ENCODE measurements at places on chromosomes 12 and 14.
A peak's percentile ranks its signal among the peaks of the same experiment; 100 is the strongest.

- no peak overlapping the region for H3K4me3 ChIP-seq
- DNase-seq, result no peak
- no peaks in the 10 kb centered on the region for H3K4me1 ChIP-seq
- H3K27me3 ChIP-seq, result no peaks in the 10 kb centered on the region
These were observed 17.6 kb upstream of the FAM222A start for GRCh38 chr12:109695961-109696461.

- peaks cover 2% of the 10 kb centered on the region for H3K36me3 ChIP-seq
- H3K27me3 ChIP-seq, result no peaks in the 10 kb centered on the region
- no peak overlapping the region for H3K27ac ChIP-seq
These were observed 314.1 kb downstream of the TMEM121 start for GRCh38 chr14:105840266-105841021.

DNA sequence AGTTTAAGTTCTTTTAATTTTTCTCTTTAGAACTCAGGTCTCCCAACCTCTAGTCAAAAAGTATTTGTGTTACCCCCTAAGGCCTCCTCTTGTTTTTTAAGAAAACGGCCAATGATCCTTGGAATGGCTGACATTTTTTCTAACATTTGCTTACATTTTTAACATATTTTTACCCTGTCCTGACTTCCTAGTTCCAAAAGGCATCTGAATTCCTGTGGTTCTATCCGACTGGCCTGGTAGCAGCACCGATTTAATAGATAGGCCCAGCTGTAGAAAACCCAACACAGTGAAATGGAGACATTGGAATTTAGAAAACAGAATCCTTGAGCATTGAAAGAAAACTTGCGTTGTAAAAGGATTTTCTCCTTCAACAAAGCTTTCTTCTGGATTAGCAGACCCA, 134.7 kb upstream of the GSC start:
- H3K4me3 ChIP-seq, result no peak overlapping the region
- no peaks in the 10 kb centered on the region for H3K27me3 ChIP-seq
- H3K36me3 ChIP-seq, result no peaks in the 10 kb centered on the region
- DNase-seq, result peak; percentile 80
- peak overlapping the region; percentile 40 for H3K27ac ChIP-seq

DNA sequence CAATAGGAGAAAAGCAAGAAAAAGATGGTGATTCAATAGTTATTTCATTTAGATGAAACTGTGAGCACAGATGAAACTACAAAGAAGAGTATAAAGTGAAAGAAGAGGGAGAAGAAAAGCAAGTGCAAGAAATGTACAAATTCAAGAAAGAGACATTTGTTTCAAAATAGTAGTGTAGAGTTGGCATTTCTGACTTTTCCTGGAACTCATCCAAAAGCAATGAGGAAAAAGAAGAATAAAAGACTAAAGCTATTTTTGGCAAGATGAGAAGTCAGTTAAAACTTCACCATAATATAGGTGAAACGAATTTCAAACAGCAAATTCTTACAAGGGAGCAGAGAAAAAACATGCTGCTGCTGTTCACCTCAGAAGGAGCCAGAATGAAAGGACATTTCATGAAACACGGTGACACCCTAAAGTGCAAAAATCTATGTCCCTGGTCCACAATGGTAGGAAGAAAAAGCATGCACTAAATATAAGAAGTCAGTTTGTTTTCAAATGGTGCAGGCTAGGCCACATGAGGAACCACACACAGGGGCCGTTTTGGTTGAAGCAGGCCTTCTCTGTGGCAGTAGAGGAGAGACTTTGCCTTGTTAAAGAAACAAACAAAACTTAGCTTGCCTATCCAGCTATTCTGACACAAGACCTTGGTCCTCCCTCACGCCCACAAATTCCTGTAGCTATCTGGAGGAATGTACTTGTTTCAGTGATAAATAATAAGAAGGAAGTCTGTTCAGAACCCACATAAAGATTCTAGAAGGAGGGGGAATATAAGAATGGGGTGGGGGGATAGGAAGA, 11.1 kb upstream of the CMAS start:
- DNase-seq, result no peak
- H3K4me1 ChIP-seq, result no peaks in the 10 kb centered on the region
- no peaks in the 10 kb centered on the region for H3K27me3 ChIP-seq
- no peak overlapping the region for H3K27ac ChIP-seq
- H3K4me3 ChIP-seq, result no peak overlapping the region

- no peak for DNase-seq
- no peak overlapping the region for H3K4me3 ChIP-seq
- no peaks in the 10 kb centered on the region for H3K36me3 ChIP-seq
- no peak overlapping the region for H3K27ac ChIP-seq
- H3K4me1 ChIP-seq, result no peaks in the 10 kb centered on the region
- H3K27me3 ChIP-seq, result no peaks in the 10 kb centered on the region
These were observed 237.8 kb upstream of the LHX5 start for GRCh38 chr12:113709456-113709855.

DNA sequence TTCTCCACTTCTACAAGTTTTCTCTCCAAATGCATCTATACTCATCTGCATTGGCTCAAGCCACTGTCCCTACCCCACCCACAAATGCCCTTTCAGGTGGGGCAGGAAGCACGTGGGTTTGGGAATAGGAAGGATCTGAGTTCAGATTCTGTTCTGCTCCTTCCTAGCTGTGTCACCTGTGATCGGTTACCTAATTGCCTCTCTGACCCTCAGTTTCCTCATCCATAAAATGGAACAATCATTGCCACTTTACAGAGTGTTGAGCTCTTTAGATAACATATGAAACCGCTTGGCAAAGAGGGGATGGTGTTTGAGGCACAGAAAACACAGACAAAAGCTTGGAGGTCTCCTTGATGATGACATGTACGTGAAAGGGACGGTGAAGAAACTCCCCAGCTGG, 34.5 kb downstream of the FOXN3 start:
- no peak for DNase-seq
- H3K4me1 ChIP-seq, result peaks cover 4% of the 10 kb centered on the region
- no peak overlapping the region for H3K4me3 ChIP-seq
- H3K36me3 ChIP-seq, result peaks cover 4% of the 10 kb centered on the region
- no peaks in the 10 kb centered on the region for H3K27me3 ChIP-seq

DNA sequence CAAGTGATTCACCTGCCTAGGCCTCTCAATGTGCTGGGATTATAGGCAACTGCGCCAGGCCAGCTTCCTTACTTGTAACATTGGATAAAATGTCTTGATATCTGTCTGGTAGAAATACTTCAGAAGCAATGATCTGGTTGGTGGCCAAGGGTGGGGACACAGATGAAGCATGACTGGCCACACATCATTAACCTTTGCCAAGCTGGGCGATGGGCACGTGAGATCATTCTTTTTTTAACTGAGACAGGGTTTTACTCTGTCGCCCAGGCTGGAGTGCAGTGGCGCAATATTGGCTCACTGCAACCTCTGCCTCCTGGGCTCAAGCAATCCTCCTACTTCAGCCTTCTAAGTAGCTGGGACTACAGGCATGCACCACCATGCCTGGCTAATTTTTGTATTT, 31.1 kb downstream of the PLEKHH1 start:
- DNase-seq, result no peak
- no peaks in the 10 kb centered on the region for H3K4me1 ChIP-seq
- no peaks in the 10 kb centered on the region for H3K27me3 ChIP-seq
- H3K36me3 ChIP-seq, result peaks cover 2% of the 10 kb centered on the region
- no peak overlapping the region for H3K27ac ChIP-seq
